ENCODE measurements at places on chromosomes 11 and 22.

- DNase-seq = peak; percentile 33
Measured at GRCh38 chr11:123100379-123101085, 38.6 kb upstream of the HSPA8 start.

GRCh38 chr22:20786536-20786979 lies 12.6 kb downstream of the SERPIND1 start:
- no peak for DNase-seq

- DNase-seq = no peak
Measured at GRCh38 chr22:18000441-18001039, 23.8 kb downstream of the MICAL3 start.

GRCh38 chr11:121236115-121237001 lies 56.2 kb upstream of the SC5D start:
- no peak for DNase-seq

DNA sequence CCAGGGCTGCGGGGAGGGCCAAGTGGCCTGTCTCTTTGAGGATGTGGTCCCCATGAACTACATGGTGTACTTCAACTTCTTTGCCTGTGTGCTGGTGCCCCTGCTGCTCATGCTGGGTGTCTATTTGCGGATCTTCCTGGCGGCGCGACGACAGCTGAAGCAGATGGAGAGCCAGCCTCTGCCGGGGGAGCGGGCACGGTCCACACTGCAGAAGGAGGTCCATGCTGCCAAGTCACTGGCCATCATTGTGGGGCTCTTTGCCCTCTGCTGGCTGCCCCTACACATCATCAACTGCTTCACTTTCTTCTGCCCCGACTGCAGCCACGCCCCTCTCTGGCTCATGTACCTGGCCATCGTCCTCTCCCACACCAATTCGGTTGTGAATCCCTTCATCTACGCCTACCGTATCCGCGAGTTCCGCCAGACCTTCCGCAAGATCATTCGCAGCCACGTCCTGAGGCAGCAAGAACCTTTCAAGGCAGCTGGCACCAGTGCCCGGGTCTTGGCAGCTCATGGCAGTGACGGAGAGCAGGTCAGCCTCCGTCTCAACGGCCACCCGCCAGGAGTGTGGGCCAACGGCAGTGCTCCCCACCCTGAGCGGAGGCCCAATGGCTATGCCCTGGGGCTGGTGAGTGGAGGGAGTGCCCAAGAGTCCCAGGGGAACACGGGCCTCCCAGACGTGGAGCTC lies 13.5 kb downstream of the ADORA2A start:
- DNase-seq = no peak

- DNase-seq = no peak
Measured at GRCh38 chr11:131136486-131136885, 220.2 kb upstream of the SNX19 start.

DNA sequence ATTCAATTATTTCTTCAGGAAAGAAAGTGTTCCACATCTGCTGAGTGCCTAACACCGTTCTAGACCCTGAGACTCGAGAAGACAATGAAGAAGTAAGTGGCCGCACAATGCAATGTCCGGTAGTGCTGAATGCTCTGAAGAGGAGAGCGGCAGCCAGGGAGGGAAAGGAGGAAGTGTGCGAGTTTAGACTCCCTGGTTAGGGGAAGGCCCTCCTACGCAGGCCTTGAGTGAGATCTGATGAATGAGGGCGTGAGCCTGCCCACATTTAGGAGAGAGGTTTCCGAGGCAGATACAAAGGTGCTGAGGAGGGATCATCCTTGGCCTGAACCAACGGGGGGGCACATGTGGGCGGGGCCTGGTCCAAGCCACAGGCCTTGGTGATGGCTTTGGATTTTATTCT lies 558.6 kb downstream of the NTM start:
- no peak for DNase-seq

DNA sequence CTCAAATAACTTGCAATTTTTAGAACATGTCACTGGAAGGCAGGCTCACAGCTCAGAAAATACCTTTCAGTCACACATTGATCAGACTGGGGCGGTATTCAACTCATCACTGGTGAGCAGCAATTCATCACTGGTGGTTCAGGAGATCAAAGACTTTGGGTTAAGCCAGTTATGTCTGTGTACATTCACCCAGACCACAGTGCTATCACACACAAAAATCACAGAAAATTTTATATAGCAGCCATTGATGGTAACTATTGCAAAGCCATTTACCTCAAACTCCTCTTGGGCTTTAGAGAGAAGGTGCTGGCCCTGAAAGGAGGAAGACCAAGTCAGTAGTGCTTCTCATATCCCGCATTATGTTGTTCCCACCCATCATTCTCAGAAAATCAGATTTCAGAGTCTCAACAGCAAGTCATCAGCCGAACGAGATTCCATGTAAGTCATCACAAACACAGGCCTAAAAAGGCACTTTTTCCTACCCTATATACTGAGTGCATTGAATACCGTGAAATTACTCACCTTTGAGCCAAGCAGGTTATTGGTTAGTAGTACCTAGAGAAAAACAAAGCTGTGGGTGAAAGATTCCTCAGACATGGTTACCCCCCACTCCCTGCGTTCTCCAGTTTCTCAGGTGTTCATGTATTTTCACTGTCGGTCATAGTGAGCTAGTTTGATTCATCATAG lies 14.0 kb upstream of the WDR74 start:
- no peak for DNase-seq

DNA sequence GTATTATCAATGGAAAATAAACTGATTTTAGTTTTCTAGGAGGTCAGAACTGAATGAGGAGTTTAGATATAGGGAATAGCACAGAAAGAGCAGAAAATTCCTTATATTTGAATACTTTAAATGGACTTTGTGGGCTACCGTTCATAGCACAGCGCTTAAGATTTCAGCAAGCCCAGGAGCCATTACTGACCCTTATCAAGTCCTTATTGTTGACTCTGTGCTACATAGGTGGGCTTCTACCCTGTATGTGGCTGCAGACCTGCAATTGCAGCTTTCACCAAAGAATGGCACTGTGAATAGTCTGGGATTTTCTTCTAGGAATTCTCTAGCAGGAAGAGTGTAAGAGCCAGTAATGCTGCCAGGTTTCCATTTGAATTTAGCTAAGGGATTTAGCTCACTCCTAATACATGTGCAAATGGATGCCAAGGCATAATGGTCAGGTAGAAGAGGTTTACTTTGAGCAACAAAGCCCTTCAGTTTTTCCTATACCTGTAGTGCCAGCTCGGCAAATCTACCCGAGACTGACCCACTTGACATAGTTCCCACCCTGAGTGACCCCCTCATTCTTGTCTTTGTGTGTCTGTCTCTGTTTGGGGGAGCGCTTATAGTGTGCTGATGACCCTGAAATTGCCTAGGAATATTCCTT lies 42.5 kb upstream of the DLAT start:
- DNase-seq = no peak

DNA sequence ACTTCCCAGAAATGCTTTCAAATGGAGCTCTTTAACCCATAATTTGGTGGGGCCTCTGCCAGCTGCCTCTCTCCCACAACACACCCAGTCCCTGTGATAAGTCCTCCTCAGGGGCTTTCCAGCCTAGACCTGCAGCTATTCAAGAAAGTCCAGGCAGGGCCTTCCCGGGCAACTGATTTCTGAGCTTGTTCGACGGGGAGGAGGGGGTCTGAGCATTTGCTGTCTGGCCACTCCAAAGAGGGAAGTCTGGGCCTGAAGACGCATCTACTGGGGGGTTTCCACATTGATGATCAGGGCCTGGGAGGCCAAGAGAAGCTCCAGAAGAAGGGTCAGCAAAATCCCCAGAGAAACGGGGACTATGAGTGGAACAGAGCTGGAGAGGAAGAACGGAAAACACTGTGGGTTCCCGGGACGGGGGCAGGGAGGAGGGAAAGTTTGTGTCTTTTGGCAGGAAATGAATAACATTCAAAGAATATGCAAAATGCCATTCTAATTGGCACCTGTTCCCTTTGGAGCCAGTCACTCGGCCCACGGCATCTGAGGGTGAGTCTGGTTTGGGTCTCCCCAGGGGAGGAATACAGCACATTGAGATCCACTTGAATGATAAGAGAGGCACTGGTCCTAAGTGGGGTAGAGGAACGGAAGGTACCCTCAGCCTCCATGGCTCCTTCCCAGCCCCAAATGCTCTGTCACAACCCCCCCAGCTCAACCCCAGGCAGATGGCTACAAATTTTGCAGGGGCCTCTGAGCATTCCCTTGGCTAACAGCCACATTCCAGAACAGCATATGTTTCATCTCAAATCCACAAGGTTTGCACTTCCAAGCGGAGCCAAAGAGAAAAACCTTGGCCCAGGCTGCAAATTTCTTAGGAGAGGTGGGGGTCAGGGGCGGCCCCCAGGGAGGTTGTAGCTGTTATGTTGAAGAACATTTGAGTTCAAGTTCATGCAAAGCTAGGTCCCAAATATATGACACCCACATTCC lies 72.0 kb downstream of the RPUSD4 start:
- no peak for DNase-seq

GRCh38 chr11:110095554-110095953 lies 2.4 kb downstream of the ZC3H12C start:
- DNase-seq = no peak

GRCh38 chr22:46362203-46362933 lies 26.9 kb downstream of the TRMU start:
- DNase-seq = no peak

DNA sequence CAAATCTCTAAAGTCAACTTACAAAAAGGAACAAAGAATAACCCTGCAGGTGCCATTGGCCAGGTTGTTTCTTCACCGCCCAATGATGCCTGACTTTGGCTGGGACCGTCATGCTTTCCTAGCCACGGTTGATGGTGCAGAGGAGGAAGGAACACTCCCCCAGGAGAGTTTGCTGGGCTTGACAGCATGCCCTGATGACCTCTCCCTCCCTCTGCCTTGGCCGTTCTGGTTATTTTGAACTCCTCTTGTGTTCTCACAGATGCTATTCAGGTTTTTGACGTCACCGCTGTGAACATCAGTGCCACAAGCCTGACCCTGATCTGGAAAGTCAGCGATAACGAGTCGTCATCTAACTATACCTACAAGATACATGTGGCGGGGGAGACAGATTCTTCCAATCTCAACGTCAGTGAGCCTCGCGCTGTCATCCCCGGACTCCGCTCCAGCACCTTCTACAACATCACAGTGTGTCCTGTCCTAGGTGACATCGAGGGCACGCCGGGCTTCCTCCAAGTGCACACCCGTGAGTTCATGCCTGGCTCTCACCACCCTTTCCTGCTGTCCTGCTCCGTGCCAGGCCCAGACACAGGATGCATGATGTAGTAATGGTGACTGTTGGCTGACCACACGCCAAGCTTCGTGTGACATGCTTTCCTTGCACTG lies 89.0 kb upstream of the OR4B1 start:
- DNase-seq = no peak

DNA sequence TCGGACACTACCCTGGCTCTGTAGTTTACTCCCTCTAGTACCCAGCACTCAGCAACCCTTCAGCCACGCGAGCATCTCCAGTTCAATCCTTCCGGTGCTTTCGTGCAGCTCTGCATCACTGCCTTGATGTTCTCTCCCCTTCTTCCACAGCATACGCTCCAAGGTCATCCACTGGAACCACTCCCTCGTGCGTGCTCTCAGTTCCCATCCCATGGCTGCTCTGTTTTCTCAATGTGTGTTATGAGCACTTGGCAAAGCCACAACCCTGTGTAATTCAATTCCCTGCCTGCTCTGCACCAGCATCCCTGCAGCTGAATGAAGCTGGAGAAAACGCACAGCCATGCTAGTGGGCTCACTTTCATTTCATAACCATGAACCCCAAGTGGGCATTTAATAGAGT lies 38.5 kb upstream of the NFRKB start:
- no peak for DNase-seq

DNA sequence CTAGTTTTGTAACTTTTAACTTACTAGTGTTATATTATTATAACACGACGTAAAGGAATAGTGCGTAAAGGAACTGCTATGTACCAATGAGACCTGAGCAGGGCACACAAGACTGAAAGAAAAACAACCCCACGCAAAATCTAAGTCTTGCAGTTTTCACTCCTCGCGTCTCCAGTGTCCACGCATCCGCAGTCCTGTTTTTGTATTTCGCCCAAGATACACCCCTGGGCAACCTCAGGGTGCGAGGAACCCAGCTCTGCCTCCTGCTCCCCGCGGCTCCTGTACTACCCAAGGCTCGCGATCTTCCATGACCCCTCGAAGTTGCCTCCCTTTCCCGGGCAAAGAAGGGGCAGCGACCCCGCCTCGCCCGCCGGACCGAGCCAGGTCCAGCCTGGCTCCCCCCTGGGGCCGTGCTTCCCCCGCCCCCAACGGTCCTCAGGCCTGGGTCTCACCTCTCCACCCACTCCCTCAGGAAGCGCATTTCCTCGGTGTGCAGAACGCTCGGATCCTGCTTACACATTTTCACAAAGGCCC lies 393 bp downstream of the ST13 start:
- no peak for DNase-seq

DNA sequence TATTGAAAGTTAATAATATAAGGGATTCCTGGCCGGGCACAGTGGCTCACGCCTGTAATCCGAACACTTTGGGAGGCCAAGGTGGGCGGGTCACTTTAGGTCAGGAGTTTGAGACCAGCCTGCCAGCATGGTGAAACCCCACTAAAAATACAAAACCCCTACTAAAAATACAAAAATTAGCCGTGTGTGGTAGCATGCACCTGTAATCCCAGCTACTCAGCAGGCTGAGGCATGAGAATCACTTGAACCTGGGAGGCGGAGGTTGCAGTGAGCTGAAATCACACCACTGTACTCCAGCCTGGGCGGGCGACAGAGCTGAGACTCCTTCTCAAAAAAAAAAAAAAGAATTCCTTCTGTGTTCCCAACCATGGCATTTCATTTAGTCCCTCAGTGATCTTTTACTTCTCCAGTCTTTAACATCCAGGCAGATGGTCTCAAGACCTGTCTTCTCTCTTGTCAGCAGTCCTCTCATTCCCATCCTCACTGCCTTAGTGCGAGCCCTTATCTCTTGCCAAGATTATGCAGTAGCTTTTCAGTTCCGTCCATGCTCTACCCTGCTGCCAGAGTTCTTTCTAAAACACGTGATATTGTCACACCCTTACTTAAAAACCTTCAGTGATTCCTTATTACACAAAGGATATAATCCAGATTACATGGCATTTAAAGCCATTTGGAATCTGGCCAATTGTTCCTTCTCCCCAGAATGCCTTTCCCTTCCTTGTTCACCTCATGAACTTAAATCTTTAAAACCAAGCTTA lies 17.9 kb downstream of the RTN3 start:
- DNase-seq = no peak

DNA sequence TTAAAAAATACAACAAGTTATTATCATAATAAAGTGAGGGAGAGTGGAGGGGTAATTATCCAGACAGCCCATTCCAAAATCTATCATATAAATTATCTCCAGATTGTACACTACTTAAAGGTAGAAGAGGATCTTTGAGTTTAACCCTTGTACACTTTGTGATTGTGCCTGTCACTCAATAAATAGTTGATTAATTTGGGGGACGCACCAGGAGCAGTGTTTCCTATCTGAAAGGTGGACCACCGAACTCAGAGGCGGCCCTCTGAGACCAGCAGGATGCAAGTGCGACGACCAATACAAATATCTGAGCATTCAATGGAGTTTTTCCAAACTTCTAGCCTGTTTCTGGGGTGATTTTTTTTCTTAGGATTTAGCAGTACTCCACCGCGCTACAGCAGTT lies 1.1 kb upstream of the CECR2 start:
- DNase-seq = no peak

GRCh38 chr11:86740628-86741483 lies 59.5 kb upstream of the PRSS23 start:
- no peak for DNase-seq

All from NCI-H2081 treated with DMSO at 0.1 percent for 48 hours (cell line).